ENCODE measurements at places on chromosomes 3 and 15.
A peak's percentile ranks its signal among the peaks of the same experiment; 100 is the strongest.

DNA sequence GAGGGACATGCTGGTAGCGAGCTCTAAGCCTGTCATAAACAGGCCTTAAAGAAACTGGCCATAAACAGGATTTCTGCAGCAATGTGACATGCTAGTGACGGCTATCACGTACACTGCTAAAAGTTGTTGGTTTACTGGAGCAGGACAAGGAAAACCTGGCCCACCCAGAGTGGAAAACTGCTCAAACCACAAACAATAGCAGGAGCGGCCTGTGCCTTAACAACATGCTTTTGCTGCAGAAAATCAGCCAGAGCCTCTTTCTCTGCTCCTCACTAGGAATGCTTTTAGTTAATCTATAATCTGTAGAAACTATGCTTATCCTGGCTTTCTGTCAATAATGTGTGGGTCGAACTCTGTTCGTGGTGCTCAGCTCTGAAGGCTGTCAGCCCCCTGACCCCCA, 202.9 kb upstream of the UBE3A start:
- no peak for DNase-seq

DNA sequence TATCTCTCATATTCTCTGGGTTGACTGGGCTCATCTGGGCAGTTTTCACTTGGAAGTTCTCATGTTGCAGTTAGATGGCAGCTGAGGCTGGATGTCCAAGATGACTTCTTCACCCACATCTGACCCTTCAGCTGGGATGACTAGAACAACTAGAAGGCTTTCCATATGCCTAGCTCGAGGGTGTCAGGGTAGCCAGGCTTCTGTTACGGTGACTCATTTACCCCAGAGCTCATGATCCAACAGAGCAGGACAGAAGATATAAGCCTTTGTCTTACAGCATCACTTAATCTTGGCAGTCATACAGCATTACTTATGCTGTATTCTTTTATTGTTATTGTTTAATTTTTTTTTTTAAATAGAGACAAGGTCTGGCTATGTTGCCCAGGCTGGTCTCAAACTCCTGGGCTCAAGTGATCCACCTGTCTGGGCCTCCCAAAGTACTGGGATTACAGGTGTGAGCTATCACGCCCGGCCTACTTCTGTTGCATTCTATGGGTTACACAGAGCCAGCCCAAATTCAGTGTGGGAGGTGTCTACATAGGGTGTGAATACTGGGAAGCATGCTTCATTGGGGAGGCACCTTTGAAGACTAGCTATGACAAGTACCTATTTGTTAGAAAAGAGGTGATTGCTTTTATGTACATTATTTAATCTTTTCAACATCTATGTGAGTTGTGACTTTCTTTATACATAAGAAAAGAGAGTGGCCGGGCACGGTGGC, 10.7 kb downstream of the HMCES start:
- DNase-seq = peak; percentile 16

DNA sequence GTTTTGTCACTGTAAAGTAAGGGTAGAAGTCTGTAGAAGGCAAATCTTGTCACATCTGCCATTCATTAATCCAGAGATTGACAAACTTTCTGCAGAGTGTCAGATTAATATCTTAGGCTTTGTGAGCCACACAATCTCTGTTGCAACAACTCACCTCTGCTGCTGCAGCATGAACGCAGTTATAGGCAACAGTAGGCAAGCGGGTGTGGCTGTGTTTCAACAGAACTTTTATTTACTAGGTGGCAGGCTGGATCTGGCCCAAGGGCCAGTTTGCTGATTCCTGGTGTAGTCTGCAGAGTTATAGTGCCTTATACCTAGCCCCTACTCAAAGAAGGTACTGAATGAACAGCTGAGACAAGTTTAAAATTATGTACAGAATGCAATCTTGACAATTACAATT, 396.7 kb downstream of the FOXP1 start:
- no peak for DNase-seq

- no peak for DNase-seq
These were observed 40.0 kb downstream of the MUC4 start for GRCh38 chr3:195771646-195772300.

DNA sequence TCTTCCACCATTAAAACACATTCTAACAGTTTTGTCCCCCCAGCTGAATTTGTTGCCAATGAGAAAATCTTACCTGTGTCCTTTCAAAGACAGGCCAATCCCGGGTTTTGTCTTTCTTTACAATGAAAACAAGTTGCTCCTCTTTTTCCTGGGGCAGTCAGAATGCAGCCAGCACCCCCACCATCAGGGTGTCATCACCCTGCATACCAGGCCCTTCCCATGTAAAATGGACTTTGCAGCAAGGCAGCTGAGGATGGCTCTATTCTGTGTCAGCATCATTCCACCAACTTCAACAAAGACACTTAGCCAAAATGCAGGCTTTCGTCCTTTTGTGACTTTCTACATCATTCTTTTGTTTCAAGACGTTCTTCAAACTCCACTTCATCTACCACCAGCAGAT, 490.9 kb downstream of the OCA2 start:
- no peak for DNase-seq

- no peak for DNase-seq
These were observed 47.2 kb upstream of the RASA2 start for GRCh38 chr3:141439589-141439988.

DNA sequence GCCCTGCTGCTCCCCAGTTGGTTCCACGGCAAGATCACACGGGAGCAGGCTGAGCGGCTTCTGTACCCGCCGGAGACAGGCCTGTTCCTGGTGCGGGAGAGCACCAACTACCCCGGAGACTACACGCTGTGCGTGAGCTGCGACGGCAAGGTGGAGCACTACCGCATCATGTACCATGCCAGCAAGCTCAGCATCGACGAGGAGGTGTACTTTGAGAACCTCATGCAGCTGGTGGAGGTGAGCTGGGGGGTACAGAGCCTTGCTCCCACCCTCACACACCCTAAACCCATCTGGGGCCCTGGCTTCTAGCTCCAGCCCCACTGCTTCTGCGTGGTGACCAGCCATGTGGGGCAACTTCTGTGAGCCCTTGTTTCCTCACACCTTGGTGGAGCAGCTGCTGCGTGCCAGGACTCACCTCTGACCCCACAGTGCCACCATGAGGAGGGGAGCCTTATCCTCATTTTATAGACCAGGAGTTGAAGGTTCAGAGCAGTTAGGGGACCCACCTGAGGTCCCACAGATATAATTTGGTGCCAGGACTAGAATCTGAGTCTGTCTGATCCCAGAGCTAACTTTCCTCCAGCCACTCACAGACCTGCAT, 13.3 kb upstream of the LMAN1L start:
- no peak for DNase-seq

- no peak for DNase-seq
These were observed 178.0 kb downstream of the PCCB start for GRCh38 chr3:136428167-136428566.

- no peak for DNase-seq
These were observed 85.8 kb downstream of the SERPINI1 start for GRCh38 chr3:167821248-167821805.

DNA sequence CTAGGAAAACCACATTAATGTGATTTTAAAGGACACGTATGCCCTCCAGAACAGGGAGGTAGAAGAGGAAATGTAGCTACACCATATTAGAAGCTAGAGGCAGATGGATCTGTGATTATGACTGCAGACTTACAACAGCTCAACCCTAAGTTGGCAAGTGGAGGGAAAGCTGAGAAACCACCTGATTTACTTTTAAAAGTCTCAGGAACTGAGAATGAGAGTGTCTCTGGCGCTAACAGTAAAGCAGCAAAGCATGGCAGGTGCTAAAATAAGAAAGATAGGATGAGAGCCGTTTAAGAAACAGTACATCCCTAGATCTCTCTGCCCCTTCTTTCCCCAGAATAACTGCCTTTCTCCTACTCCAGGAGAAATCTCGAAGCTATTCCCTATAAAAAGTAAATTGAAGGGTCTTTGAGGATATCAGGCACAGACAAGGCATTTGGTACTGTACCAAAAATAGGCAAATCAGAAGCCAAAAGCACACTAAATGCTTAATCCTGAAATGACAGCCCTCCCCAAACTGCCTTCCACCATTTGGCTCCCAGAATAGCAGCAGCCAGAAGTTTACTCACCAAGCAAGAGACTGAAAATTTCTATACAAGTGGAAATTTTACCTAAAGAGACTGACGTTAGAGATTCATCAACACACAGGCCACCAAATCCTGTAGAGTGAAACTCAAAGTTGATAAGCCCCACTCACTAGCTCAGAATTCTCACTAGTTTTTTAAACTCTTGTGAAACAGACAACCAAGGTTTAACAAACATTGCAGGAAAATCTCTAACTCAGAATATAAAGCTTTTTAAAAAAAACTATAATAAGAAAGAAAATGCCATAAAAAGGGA, 34.3 kb upstream of the PARP14 start:
- DNase-seq = no peak

DNA sequence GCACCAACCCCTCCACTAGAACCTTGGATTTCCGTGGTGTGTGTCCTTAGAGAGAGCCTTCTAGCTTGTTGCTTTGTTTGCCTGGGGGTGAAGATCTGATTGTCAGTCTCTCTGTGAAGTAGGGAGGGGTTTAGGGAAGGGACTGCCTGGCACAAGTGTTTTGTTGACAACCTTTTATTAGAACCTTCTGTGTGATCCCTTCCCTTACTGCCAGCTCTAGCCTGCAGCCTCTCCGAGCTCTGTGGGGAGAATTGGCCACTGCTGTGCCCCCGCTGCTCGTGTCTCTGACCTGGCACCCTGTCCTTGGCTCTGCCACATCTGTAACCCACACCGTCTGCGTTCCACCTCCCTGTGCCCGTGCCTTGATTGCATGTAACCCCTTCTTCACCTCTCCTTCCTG, 30.9 kb upstream of the PCSK6 start:
- DNase-seq = no peak

DNA sequence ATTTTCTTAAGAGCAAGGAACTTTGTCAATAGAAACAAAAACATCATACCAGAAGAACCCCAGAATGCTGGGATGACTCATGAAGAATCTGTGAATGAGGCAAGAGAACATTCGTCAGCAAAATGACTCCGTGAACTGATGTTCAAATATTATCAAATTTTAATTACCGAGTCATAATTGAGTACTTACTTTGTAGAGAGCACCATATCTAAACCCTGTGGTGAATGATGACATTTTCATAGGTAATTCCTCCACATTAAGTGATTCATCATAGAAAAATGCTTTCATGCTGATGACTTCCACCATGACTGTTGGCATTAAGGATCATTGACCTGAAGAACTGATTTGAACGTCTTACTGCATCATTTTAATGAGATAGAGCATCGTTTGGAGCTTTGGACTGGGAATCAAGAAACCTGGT, 56.3 kb downstream of the PPARG start:
- peak; percentile 73 for DNase-seq

- no peak for DNase-seq
These were observed 568.3 kb upstream of the ZNF717 start for GRCh38 chr3:76353683-76354082.

DNA sequence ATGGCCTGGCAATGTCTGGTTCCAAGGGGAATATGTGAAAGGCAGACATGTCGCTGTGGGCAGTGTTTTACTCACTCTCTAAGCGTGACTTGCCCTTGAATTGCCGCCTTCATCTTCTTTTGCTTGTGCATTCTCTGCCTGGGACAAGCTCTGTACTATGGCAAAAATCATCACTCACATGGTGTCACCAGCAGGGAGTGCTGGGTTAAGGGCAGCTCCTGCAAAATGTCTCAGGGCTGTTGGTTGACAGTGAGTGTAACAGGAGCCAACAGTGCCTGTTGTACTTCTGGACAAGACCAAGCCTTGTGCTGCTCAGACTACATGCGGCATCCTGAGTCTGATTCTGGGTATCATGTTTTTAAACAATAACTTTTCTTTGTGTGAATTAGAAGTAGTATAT, 45.3 kb upstream of the KY start:
- no peak for DNase-seq

Measured in fibroblast of skin of right biceps (primary cell).